ENCODE measurements at places on chromosomes 6 and 20.

DNA sequence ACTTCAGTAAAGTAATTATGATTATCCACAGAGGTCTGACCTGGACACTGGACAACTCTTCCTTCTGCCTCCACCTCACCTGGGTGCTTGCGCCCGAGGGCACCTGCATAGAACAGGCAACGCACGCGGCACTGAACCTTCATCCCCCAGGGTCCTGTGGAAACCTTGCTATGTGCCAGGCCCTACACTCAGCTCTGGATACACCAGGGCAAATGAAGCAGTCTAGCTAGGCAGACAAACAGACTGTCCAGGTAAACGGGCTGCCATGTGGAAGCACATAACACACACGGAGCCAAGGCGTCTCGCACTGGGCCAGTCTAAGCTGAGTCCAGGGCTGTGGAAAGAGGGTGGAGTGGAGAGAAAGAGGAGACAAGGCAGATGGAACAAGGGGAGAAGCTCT is 109.3 kb upstream of the AFDN start:
- no peak for DNase-seq

DNA sequence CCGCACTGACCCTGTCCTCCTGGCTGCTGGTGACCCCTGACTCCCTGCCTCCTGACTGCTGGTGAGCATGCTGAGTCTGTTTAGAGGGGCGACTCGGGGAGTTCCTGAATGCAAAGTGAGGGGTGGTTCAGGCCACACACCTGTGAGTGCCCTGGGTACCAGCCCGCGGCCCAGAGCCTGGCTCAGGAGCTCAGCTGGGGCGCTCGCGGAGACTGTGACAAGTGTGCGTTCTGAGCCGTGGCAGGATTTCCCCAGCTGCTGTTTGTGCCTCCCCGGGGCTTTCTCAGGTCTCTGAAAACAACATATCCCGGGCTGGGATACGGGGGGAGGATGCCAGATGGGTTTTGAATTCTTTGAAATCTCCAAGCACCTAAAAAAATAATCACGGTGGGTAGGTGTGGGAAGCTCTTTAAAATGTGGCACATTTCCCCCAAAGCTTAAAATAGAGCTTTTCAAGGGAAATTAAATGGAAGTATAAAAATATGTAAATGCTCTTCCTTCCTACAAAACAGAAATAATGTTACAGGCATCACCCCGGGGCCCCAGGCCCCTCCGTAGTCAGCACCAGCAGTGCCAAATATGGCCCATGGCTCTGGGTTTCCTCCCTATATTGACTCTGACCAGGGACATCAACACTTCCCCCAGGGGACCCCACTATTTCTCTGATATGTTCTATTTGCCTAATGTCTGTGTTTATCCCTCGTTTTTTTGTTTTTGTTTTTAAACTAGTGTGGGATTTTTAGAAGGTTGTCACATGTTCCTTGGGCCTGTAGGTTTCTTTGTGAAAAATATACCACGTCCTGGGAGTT is 49.9 kb upstream of the TAGAP start:
- DNase-seq, result no peak

GRCh38 chr6:158628542-158628941 is 16.0 kb downstream of the DYNLT1 start:
- no peak for DNase-seq

GRCh38 chr20:22459754-22460153 is 124.6 kb downstream of the FOXA2 start:
- no peak for DNase-seq

GRCh38 chr6:76876922-76877553 is 586.3 kb downstream of the HTR1B start:
- DNase-seq, result no peak

- no peak for DNase-seq
Observed at GRCh38 chr6:126266664-126267063, 73.3 kb upstream of the CENPW start.
